NCI-H2227 treated with DMSO at 0.1 percent for 48 hours (cell line): ENCODE measurements at places on chromosomes 5 and 9.

GRCh38 chr5:159515197-159515596, 184.9 kb upstream of the IL12B start:
- no peak for DNase-seq

DNA sequence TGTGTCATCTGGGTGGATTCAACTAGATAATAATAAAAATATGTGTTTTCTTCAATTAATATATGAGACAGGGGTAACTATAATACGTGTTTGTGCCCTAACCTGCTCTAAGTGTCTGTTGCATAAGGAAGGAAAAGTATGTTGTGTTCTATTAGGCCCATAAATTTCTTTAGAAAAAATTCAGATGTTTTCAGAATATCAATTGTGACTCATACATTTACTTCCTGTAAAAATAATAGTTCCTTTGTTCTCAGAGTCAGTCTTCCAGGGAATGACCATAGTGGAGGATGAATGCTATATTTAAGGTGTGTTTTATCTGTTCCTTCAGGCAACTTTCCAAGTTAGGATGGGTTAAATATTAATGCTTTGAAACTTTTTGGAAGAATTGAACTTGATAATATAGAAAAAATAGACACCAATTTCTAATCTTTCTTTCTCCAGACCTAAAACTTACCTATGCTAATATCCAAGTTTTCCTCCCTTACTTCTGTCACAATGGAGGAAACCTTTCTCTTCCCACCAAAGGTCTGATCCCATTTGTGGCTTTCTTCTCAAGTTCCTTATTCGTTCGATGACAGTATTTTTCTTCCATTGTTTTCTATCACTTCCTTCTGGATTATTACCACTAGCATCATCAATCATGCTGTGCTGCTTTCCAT, 49.9 kb downstream of the ISL1 start:
- DNase-seq, result no peak

DNA sequence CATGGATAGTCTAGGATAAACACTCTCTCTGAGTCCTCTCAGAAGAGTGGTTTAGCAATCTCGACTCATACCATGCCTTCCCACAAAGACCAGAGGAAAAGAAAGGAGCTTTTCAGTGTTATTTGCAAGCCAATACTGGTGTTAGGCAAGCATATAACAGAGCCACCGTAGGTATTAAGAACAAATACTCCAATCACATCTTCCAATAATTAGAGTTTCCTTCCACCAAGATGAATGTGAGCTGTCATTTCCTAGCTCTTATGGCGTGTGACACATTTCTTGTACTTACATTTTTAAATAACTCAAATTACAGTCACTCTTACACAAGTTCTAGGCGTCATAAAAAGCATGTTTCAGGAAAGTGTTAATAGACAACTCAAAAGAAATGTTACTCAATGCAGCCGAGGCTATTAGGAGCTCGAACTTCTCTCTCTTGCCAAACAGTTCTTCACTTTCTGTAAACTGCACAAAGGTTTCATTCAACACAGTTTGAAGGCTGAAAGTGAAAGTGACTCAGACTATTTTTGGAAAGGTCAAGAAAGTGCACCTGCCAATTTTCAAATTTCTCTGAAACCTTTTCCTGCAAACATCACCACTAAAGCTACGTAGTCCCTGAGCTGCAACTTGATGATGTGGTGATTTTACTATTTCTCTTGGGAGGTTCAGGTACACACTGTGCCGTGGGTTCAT, 153.8 kb downstream of the AUH start:
- no peak for DNase-seq

GRCh38 chr5:180990882-180991242, 2.2 kb downstream of the BTNL3 start:
- no peak for DNase-seq

GRCh38 chr5:5105531-5105930, 34.6 kb upstream of the ADAMTS16 start:
- DNase-seq, result no peak

DNA sequence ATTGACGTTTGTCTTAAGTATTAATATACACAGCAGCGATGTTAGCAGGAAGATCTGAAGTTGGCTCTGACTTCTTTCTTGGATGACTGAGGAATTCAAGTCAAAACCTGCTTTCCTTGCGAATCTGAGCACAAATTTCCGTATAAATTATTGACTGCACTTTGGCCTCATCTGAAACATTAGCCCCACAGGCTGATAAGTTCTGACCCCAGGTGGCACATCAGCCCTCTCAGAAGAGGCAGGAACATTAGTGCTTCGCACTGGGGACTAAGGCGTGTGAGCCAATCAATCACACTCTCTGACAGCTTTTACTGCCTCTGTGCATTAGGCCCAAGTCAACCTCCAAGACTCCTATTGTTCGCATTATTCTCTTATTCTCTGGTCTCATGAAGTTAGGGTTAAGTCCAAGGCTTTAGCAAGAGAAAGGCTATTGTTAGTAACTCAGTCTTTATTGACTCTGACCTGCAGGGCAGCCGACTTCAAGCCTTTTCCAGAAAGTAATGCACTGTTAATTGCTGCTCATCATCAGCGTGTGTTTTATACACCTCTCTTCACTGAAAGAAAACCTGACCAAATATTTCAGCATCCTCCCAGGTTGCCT, 84.2 kb downstream of the ZNF608 start:
- DNase-seq, result peak; percentile 93

- DNase-seq, result no peak
These were observed 61.4 kb upstream of the AFAP1L1 start for GRCh38 chr5:149210225-149210624.

DNA sequence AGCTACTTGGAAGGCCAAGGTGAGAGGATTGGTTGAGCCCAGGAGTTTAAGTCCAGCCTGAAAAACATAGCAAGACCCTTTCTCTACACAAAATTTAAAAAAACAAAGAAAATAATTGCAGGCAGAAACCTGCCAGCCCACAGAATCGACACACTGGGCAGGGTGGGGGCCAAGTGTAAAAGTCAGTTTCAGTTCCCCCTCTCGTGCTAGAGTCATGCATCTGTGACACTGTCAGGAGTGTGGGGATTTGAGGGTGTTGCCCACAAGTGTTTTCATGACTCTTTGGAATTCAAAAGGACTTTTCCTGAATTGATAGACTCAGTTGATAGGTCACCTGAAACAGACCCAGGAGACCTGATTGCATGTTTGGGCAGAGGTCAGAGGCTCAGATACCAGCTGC, 47.6 kb downstream of the PRRC2B start:
- no peak for DNase-seq

DNA sequence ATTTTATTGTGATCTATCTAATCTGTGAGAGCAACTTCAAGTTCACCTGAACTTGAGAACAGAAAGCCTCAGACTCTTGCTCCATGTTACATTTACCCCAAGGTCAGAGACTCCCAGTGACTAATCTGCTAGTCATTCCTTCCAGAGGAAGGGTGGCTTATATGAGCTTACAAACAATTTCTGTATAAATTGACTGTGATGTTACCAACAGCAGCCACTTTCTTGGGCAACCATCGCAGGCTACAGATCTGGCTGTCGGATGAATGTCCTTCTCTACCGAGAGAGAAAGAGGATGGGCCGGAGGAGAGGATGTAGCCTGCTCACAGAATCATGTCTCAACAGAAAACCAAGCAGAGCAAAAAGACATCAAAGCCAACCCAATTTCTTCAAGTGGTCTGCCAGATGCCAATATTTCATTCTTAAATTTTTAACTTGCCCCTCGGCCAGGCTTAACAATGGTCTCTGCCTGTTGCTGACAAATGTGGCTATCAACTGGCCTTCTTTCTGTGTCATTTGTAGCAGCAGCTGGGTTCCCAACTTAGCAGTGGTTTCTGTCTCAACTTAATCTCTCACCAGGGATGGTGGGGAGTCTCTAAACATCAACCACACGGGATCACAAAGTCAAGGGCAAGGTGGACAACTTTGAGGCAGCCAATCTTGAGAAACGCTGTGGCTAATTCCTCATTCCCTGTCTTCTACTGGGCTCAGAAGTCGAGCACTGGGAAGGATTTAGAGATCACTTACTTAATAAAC, 81.3 kb downstream of the RAPGEF1 start:
- DNase-seq, result no peak

- peak; percentile 8 for DNase-seq
These were observed 196.4 kb downstream of the SEMA6A start for GRCh38 chr5:116378007-116378776.

- DNase-seq, result no peak
These were observed 717 bp upstream of the IQGAP2 start for GRCh38 chr5:76402251-76402885.

DNA sequence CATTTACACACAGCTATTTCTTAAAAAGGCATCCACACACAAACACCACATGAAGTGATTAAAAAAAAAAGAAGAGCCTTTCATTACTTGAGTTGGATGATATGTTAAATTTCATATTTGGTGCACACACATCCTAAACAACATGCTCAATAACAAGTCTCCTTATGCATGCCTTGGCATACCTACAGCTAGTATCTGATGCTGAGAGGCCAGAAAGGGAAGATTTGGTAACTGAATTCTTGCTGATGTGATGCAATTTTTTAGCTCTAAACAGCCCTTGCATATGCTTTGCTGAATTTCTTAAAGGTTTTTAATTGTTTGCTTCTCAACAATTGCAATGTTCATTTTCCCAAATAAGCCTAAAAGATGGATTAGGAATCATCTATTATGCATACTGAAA, 338.8 kb downstream of the ARL15 start:
- no peak for DNase-seq

DNA sequence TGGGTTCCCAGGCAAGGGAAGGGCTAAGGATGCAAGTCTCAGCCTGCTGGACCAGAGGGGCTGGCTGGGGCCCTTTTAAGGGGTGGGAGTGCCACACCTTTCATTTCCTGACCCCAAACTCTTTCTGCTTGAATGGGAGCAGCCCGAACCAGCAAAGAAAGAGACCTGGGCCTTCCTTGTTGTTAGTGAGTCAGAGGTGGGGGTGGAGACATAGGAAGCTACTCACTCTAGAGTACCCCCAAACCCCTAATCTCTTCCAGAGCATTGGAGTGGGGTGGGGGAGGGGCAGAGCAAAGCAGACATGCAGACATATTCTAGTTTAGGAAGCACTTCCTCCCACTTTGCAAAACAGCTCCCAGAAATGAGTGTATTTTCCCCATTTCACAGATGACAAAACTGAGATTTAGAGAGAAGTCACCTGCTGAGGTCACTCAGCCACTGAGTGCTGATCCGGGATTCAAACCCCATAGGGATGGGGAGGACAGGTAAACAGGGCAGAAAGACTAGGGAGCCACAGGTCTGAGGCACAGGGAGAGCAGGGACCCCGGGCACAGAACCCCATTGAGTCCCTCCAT, 6.0 kb upstream of the AQP3 start:
- DNase-seq, result no peak

GRCh38 chr5:143484601-143485000, 81.1 kb upstream of the NR3C1 start:
- DNase-seq, result no peak

DNA sequence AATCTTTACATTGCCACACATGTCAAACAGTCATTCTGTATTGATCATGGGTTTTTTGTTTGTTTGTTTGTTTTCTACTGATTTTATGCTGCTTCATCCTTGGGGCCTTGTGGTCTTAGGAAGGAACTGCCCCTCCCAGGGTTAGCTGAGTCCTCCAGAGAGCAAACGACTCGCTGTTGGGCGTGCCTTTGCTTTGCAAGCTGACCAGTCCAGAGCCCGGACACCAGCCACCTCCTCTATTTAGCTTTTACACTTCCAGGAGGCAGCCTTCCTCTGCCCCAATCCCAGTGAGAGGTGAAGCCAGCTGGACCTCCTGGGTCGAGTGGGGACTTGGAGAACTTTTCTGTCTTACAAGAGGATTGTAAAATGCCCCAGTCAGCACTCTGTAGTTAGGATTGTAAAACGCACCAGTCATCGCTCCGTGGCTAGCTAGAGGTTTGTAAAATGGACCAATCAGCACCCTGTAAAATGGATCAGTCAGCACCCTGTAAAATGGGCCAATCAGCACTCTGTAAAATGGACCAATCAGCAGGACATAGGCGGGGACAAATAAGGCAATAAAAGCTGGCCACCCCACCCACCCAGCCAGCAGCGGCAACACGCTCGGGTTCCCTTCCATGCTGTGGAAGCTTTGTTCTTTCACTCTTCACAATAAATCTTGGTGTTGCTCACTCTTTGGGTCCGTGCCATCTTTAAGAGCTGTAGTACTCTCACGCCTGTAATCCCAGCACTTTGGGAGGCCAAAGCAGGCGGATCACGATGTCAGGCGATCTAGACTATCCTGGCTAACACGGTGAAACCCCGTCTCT, 154.4 kb downstream of the ERCC6L2 start:
- DNase-seq, result no peak

GRCh38 chr9:36818965-36819870, 214.8 kb downstream of the PAX5 start:
- DNase-seq, result peak; percentile 28

GRCh38 chr9:123093141-123093540, 59.7 kb downstream of the GPR21 start:
- DNase-seq, result no peak

DNA sequence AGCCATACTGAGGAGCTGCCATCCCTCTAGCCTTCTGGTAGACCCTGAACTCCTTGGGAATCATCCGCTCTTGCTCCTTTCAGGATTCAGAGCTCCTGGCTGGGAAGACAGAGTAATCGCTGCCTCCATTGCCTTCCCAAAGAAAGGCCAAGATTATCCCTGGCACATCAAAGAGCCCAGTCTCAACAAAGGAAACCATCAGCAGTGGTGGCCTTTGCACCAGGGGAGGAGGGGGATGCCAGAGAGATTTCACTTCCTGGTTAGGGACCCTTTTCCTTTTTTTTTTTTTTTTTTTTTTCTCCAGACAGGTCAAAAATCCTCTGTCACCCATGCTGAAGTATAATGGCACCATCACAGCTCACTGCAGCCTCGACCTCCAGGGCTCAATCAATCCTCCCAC, 16.0 kb upstream of the ERGIC1 start:
- no peak for DNase-seq

DNA sequence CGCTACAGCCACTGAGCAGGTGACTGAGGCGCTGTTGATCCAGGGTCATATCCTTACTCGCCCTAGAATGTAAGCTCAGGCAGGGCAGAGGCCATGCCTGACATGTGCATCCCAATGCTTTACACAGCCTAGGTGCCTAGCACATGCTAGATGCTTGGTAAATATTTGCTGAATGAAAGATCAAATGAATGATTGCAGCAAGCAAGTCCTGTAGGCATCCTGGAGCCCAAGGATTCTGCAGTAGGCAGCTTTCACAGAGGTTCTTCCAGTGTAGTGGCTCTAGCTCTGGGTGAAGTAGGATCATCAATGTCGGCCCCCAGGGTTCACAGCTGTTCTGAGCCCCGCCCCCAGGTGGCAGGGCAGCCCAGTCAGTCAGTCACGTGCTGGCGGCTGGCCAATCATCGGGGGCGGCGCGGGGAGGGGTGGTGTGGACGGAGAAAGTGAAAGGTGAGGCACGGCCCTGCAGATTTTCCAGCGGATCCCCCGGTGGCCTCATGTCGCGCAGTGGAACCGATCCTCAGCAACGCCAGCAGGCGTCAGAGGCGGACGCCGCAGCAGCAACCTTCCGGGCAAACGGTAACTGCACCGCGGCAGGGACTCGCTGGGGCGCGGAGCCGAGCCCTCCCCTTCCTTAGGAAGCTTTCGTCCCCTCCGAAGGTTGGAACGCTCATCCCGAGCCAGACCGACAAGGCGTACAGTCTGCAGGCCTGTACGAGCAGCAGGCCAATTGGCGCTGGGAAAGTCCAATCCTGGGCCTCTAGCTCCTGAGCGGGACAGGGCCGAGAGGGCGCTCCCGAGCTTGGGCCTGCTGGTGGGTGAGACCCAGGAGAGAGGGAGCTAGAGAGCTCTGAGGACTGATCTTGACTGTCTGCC, at the start of gene GALT:
Gene GALT, plus strand, starts transcription at position 465 of the 873 bp plus-strand sequence. Its CDS starts 30 bp downstream, at position 495.
- peak; percentile 84 for DNase-seq
